Globus pallidus (tissue), 1 donor: ENCODE measurements at places on chromosomes 5 and 9.
A peak's percentile ranks its signal among the peaks of the same experiment; 100 is the strongest.

- no peak for DNase-seq
These were observed 107.0 kb upstream of the PPP1R26 start for GRCh38 chr9:135372501-135373008.

DNA sequence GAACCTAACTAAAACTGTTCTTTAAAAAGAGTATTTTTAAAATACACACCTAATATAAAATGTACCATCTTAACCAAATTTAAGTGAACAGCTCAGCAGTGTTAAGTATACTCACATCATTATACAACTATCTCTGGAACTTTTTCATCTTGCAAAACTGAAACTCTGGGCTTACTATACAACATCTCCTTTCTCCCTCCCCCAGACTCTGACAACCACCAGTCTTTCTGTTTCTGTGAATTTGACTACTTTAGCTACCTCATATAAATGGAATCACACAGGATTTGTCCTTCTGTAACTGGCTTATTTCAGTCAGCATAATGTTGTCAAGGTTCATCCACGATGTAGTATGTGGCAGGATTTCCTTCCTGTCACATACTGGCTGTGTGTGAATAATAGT, 93.5 kb downstream of the FOXD1 start:
- no peak for DNase-seq

GRCh38 chr5:78666041-78666444, 17.5 kb upstream of the LHFPL2 start:
- no peak for DNase-seq

DNA sequence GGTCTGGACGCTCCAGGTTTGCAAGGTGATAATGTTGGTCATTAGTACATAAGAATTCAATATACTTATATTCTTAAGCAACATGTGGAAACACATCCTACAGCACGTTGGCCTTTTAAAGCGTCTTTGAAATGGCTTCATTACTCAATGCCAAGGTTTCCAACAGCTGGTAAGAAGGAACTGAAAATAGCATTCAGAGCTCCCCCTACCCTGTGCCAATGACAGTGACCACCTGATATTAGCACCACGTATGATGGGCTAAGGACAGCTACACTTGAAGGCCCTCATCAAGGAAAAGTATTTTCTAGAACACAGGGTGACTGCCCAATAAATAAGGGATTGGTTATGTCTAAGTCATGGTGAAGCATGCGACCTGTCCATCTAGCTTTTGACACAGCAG, 9.9 kb downstream of the ZNF622 start:
- DNase-seq: no peak

DNA sequence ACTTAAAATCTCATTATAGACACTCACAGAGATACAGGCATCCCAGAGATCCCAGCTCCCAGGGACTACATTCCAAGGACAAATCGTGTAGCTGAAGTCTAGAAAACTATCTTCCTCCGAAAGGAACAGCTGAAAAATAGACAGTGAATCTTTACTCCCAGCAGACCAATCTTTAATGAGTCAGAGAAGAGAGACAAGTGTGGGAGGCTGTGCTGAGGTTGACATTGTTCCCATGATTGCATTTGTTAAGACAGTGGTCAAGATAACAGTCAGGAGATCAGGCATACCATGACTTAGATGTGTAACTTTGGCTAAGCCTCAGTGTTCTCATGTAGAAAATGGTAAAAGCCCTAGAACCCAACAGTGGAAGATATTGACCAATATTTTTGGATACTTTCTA, 120.7 kb downstream of the PAPPA start:
- no peak for DNase-seq

DNA sequence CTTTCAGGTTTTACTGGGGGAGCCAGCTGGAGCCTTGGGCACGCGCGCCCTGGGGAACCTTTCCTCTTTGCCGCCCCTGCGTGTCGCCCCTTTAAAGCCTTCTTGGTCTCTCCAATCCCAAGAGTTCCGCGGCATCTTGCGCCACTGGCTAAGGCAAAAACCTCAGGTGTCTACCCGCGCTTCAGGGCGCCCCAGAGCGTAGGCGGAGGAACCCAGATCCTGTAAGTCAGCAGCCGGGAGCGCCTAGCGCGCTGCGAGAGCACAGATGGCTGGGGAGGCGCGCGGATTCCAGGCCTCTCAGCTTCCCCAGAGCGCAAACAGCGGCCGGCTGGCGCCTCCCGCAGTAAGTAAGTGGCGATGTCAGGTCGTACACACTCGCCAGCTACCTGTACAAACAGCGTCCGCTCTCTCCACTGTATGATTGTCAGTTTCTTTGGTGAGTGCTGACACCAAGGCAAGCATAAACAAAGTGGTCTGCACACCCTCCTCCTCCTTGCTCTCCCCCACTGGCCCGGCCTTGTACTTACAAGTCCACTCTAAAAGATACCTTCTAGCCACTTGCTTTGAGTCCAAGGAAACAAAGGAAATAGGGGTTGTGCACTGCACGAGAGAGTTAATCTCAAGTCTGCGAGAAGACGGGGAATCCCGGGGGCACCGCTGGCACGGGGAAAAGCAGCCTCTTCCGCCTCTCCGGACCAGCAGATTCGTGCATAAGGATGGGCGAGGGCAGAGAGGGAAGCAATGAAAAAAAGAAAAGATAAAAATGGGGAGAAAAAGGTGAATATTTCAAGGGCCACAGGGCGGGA, 2.9 kb downstream of the HTR1A start:
- peak; percentile 6 for DNase-seq

GRCh38 chr5:180792287-180792964, 10.2 kb downstream of the MGAT1 start:
- no peak for DNase-seq
